Stimulated activated CD8-positive, alpha-beta memory T cell treated with anti-CD3 and anti-CD28 coated beads, Interleukin-15, amount 100 ng/mL, for 4 hours (primary cell): ENCODE measurements at places on chromosomes 5 and 9.

- no peak for DNase-seq
Measured at GRCh38 chr5:12636209-12636608, 732.0 kb upstream of the CTNND2 start.

- no peak for DNase-seq
Measured at GRCh38 chr9:36928670-36929349, 105.3 kb downstream of the PAX5 start.

- DNase-seq: no peak
Measured at GRCh38 chr5:132826424-132827082, 3.9 kb downstream of the SHROOM1 start.

GRCh38 chr5:10452768-10453331, 11.2 kb downstream of the ROPN1L start:
- DNase-seq: no peak

- no peak for DNase-seq
Measured at GRCh38 chr9:14654932-14655331, 38.3 kb downstream of the ZDHHC21 start.

GRCh38 chr5:45110399-45110798, 301.7 kb downstream of the MRPS30 start:
- DNase-seq: no peak

DNA sequence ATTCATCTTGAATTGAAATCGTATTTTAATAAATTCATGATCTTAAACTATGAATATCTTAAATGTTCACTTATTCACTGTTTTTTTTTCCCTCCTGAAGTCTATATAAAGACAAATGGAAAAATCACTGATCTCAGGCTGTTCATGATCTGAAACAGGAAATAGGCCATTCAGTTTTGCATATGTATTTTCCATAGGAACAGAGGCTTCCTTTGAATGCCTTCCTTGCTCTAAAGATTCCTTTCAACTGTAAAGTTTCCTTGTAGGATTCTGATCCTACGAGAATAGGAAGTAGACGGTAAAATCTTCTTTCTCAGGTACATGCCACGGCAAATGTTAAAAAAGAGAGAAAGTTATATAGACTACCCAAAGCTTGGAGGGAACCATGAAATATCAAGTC, 194.4 kb upstream of the PPP1R2B start:
- DNase-seq: no peak

DNA sequence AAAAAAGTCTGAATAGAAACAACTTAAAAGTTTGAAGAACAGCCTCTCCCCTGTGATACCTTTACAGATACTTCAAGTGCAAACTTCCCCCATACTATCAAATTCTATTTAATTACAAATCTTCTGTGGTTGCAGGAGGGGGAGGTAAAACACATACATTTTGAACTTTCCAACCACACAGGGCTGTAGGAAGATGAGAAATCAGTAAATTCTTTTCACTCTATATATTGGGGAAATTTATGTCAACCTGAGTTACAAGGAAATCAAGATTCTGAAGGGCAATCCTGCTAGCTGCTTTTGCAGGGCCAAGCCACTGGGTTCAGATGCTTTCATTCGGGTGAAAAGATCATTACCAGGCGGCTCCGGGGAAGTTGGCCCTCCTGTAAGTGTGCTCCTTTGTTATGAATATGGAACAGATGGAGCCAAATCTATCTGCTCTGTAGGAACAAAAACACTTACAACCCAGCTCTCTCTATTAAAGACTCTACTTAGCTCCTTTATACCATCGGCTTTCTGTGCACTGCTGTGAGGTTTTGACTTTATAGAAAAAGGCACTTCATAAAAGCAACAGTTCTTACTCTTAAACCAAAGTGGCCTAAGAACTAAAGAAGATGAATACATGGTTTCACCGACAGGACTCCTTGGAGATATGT, 269.1 kb downstream of the EFNA5 start:
- no peak for DNase-seq

DNA sequence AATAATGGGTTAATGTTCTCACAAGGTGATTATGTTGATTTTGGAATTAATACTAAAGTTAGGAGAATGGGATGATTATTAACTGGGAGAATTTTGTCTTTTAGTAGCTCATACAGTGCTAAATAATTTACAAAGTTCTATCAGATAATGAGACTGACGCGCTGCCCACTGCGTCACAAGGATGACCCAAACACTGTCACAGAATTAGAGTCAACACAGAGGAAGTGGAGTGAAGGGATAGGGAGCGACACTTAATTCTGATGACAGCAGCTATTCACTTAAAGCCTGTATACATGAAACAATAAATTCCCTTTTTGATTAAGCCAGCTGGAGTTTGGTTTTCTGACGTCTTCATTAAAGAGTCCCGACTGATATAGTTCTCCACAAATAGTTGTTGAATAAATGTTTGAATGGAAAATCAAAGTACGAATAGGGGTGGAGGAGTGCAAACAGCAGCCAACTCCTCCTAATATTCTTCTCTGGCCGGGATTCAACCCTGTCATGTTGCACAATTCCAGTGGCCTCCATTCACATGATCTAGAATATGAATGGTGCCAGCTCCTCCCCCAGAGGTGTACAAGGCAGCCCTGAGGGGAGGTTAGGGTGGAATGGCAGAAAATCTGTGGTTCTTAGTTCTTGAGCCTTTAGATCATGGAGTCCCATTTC, 140.3 kb downstream of the PCSK1 start:
- DNase-seq: no peak

DNA sequence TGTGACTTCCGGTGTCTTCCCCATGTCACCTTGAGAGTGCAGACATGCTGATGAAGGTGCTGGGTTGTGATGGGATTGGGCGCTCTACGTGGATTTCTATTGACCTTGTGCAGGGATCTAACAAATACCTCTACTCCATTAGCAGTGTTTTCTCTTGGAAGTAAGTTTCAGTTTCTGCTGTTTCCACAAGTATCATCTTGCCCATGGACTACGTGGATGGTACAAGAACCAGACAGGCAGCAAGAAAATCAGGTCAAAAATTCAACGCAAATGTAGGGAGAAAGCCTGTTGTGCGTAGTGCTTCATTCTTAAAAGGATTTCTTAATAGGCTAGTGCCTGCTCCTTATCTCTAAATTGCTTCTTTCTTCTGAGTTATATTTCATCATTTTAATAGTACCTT, 60.8 kb downstream of the AOPEP start:
- DNase-seq: no peak

- no peak for DNase-seq
Measured at GRCh38 chr9:85987236-85987635, 46.3 kb downstream of the NAA35 start.

- DNase-seq: no peak
Measured at GRCh38 chr5:60978968-60979367, 34.0 kb downstream of the NDUFAF2 start.

GRCh38 chr5:140548300-140548688, 832 bp downstream of the EIF4EBP3 start:
- no peak for DNase-seq

GRCh38 chr9:108575276-108575675, 280.5 kb downstream of the ACTL7B start:
- no peak for DNase-seq

DNA sequence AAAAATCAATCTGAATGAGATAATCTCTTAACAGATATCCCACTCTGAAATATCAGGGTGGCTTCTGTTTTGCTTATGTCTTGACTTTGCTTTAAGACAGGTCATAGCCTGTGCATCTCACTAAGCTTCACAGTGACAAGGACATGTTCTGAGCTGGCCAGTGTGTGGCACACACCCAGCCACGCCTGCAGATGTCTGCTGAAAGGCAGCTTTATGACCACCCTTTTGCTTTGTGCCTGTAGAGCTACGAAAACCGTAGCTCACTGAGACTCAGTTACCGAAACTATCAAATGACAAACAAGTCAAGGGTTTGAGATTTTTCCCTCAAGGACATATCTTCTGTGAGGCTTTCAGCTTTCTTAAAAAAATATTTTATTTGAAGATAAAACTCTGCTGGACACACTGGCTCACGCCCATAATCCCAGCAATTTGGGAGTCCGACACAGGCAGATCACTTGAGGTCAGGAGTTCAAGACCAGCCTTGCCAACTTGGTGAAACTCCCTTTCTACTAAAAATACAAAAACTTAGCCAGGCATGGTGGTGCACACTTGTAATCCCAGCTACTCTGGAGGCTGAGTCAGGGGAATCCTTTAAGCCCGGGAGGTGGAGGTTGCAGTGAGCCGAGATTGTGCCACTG, 233.2 kb downstream of the SPATA31A1 start:
- no peak for DNase-seq

GRCh38 chr5:160371294-160371693, 868 bp upstream of the C1QTNF2 start:
- DNase-seq: no peak
